SIG-M5 (cell line): ENCODE measurements at places on chromosomes 3 and 15.
A peak's percentile ranks its signal among the peaks of the same experiment; 100 is the strongest.

DNA sequence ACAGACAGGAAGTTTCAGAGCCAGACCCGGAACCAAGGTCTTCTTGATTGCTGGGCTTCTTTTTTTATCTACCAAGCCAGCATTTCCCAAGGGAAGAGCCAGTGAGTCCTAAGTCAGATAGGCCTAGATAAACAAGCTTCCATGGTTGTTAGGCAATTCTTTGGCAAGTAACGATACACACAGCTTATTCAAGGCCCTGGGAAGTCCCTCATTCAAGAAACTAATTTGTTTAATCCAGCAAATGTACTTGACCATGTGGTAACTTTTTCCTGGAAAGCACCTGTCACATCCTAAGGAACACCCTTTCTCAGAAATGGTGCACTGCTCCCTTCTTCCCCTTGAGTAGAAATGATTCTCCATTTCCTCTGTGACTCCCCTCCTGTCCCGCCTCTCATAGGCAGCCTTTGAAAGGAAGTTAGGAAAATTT, 209.9 kb downstream of the ITPR1 start:
- DNase-seq = no peak

DNA sequence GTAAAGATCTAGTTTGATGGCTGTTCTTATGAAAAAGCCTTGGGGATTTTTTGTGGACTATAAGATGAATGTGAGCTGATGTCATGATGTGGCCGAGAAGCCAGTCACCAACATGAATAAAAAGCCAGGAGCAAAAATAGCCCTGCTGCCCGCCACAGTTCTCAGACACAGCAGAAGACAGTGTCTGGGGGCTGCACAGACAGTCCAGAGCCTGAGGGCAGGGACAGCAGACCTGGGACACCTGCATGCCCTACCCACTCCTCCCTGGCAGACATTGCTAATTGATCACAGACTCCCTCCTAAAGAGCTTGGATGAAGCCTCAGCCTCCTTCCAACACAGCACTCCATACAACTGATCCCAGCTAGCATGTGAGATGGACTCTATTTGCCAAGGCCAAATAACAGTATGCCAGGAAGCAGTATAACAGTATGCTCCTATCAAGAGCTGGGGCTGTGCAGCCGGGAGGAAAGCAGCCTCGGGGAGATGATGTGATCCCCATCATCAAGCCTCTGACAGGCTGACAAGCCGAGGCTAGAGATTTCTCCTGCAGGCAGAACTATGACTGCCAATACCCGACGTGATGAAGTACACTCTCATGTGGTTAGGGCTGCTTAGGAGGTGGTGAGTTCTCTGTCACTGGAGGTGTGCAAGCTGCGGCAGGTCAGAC, 105.4 kb upstream of the RPL32 start:
- no peak for DNase-seq

GRCh38 chr15:69794645-69795469, 302.9 kb downstream of the TLE3 start:
- no peak for DNase-seq

DNA sequence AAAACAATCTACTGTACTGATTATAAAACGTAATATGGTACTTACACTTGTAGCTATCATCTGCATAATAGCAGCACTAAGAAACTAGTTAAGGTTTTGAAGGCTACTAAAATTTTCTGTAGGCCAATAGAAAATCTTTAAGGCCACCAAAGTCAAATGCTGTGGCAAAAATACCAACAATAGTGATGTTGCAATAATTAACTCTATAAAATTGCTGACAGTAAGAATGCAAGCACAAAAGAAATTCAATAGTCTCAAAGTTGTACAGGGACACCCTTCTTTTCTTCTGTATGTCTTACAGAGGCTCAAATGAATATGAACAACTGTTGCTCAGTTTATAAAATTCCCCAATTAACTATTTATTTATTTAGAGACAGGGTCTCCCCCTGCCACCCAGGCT, 62.0 kb downstream of the TMCC1 start:
- DNase-seq = no peak

- DNase-seq = no peak
These were observed 938.4 kb downstream of the MCTP2 start for GRCh38 chr15:95169541-95170459.

GRCh38 chr3:47940232-47940631, 76.0 kb downstream of the MAP4 start:
- DNase-seq = no peak

- no peak for DNase-seq
These were observed 171.0 kb upstream of the UMPS start for GRCh38 chr3:124558991-124559845.

GRCh38 chr15:41031232-41032078, 78.2 kb downstream of the CHAC1 start:
- no peak for DNase-seq

DNA sequence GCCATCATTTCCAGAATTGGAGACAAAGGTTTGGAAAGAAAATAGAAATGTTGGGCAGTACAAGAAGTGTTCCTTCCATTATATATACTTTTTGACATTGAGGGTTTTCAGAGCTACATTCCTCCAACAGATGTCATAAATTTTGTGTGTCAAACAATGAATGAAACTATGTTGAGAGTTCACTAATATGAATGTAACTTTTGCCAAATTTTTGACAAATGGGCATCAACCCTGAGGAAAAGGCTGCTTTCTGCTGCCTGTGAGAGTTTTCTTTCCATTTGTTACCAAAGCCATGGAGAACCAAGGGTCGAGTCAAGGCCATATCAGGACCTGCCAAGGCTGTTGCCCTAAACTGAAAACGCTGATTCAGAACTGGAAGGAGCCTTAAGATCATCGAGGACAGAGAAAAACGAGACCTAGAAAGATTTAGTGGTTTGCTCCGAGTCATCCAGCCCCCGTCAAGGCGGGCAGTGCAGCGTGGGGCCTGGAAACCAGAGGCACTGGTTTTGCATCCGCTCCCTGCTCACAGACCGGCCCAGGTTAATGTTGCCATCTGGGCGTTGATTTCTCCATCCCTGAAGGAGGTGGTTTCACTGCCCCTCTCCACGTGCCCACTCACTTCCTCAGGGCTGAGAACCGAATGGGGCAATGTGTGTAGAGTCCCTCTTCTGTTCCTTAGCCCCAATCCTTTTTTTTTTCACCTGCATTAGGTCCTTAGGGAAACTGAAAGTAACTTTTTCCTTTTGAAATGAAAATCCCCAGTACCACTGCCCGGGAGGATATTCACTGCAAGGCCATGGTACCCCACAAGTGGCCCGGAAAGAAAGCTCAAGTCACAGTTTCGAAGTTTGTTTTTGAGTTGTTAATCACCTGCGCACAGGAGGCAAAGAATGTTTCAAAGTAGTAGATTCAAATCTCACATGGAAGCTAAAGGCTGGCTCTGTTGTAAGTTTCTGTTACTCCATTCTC, 32.8 kb downstream of the TPM1 start:
- no peak for DNase-seq

DNA sequence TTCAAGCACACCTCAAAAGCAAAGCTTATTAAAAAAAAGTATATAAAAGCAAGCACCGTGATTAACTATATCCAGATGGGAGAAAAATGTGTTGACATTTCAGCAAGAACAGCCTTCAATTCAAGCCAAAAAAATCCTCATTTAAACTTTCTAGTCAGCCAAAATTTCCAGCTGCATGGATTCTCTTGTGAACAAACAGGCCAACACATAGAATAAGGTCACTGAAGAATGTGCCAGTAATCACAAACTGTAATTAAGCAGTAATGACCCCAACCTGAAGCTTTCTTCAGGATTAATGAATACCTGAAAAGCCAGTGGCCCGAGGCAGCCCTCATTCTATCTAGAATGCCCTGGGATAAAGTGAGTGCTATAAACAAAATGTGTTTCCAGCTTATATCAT, 130.7 kb upstream of the KCNMB2 start:
- DNase-seq = no peak

GRCh38 chr3:15345608-15346137, 13.3 kb upstream of the SH3BP5 start:
- peak; percentile 25 for DNase-seq

DNA sequence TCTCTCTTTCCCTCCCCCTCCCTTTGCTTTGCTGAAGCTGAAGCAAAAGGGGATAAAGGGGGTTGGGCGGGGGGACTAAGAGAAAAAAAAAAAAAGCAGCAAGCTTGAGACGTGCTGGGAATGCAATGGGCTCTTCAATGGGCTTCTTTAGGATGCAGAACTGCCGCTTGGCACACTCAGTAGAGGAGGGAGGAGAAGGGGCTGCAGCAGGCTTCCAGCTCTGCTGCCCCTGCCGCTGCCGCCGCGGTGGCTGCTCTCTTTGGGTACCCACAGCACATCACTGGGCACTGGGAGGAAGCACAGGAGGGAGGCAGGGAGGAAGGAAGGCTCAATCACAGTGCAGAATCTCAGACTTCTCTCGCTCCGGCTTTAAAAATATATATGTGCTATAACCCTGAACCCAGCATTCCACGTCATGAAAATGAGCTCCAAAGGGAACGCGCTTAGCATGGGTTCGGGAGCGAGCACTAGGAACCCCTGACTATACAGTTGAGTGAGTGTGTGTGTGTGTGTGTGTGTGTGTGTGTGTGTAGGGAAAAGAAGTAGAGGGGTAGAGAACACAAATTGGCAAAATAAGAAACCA, 3.5 kb downstream of the SLITRK3 start:
- DNase-seq = no peak

GRCh38 chr3:55620351-55621025, 133.4 kb upstream of the WNT5A start:
- DNase-seq = no peak

DNA sequence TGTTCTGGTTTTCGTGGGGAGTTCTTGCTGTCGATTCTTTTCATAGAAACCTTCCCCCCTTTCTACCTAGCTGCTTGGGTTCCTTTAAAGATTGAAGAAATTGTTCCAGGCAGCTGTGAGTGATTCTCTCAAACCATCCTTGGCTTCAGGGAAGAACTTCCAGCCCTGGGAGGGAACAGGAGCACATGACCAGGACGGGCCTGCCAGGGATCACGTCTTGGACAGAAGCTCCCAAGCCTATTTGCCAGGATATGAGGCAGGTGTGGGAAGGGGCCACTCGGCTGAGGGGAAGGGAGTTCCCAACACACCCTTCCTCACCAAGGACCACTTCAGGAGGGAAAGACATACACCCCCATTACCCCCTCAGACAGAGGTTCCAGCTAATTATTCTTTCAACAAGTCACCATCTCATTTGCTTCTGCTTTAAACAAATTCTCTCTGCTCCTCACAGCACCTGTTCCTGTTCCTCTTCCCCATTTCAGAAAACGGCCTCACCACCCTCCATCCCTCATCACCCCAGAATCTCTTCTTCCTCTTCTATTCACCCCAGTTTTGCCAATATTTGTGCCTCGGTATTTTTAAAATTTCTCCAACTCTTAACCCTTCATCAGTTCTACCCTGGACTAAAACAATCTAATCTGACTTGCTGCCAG, 62.5 kb downstream of the WHAMM start:
- DNase-seq = no peak

DNA sequence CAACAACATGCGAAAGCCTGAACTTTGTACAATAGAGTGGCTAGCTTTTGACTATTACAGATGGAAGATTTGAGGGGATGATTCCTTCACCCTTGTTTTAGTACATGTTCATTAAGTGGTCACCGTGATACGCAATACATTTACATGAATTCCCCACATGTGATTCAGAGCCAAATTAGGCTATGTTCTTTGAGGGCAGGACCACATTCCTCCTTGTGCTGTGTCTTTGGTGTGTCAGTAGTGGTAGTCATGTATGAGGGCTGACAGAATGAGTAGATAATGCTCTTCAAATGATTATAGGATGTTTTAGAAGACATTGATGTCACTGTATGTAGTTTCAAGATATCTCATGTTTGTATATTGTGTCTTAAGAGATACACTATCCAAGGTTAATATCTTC, 12.1 kb downstream of the PTPRG start:
- DNase-seq = no peak

DNA sequence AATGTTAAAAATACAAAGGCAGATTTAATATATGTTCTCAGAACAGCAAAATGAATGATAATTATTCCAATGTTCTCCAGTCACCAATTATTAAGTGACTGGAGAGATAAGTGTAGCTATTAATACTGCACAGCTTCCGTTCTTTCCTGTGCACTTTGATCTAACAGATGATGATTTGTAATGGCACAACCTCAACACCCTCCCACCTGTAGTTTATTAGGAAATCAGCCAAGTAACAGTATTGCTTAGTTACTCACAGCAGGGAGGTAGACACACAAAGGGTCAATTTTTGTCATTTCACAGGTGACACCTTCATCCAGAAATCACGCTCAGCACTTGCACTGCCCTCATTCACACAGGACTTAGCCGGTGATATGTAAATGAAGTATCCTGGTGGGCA, 688.1 kb downstream of the EPHA3 start:
- DNase-seq = no peak

DNA sequence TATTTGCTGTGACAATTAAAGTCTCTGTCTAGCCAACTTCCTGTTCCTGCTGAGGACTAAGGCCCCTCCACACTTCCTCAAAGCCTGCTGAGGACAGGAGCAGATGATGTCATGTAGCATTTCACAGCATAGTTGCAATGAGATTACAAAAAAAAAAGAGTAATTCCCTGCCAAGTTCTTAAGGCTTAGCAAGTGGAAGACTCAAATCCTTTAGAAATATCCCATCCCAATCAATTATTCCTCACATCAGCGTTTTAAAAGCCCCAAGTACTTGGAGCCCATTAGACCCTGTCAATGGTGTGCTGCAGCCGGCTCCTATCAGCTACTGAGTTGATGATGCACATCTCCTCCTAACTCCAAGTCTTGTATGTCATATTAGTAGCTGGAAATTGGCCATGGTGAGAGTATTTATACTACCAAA, 51.7 kb downstream of the TRANK1 start:
- DNase-seq = peak; percentile 54

- no peak for DNase-seq
These were observed 108.4 kb downstream of the ALDH1A2 start for GRCh38 chr15:57957113-57957512.

- DNase-seq = no peak
These were observed 67.8 kb downstream of the ITGA11 start for GRCh38 chr15:68364028-68364659.

DNA sequence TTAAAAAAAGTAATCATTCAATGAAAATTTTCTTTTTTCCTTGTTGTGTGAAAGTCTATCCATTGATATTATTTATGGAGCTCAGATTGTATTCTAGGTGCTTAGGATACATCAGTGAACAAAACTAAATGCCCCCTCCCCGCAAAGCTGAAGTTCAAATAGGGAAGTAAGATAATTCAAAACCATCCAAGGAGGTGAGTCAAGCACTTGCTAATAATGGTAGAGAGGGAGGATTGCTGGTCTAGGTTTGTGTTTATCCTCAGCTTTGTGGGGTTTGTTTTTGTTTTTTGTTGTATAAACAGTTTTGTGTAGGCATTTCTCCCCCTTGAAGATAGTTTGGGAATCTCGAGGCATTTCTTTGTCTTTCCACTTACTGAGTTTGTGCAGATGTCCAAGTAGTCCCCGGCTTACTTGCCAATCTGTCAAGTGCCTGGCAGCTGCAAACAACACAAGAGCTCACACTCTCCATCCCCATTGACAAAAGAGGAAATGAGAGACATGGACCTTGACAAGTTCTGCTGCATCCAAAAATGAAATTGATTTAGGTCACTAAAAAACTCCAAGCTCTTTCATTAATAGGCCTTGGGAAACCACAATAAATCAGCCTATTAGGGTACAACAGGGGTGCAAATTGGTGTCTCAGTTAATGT, 575.8 kb upstream of the TBL1XR1 start:
- DNase-seq = no peak
